ENCODE measurements at places on chromosomes 5 and 9. TPM values are rescaled to one million over a fixed set of nuclear protein-coding genes. Genes with fewer than 3 reads are reported as not detected.
A peak's percentile ranks its signal among the peaks of the same experiment; 100 is the strongest.

GRCh38 chr5:56102889-56103288, 108.1 kb upstream of the IL6ST start:
- DNase-seq: no peak

DNA sequence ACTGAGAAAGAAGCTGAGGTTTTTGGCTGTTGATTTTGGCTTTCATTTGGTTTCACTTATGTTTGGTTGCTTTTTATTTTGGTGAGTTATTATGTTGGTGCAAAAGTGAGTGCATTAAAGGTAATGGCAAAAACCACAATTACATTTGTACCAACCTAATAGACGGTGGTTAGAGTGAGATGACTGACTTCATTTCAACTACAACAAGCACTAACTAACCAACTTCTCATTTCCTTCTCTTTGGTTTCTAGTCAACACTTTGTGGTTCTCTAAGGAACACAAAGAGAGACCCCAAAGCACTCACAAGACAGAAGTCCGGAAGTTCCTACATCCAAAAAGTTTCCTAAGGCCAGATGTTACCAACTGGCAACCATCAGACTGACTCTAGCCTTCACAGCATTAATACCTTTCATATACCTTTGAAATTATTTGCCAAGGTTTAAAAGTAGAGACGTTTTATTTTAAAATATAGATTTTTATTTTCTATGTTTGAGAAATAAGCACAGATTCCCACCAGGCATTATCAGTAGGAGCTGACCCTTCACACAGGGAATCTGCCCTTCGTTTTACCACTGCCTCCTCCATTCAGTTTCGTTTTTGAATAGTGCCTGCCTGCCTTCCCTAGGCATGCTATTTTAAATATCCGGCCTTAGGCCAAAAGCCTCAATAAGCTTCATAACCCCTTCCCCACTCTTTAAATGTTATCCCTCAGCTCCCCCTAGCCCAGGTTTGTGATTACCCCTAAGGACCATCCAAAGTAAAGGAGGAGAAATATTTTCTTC, 301.1 kb upstream of the PTGER4 start:
- DNase-seq: no peak

DNA sequence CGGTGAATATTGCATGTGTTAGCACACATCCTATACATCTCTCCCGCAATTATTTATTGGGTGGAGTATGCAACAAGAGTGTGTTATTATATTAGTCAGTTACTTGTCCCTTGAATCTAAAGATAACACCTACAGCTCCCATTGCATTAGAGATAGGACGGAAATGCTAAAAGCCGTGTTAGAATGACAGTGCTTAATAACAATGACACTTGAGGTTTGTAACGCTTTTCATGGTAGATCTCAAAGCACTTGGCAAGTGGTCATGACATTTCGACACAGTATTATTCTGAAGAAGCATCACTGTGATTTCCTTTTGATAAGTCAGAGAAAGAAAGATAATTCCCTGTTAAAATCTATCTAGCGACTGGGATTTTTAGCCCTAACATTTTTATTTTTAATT, 33.4 kb upstream of the TRIO start:
- no peak for DNase-seq

DNA sequence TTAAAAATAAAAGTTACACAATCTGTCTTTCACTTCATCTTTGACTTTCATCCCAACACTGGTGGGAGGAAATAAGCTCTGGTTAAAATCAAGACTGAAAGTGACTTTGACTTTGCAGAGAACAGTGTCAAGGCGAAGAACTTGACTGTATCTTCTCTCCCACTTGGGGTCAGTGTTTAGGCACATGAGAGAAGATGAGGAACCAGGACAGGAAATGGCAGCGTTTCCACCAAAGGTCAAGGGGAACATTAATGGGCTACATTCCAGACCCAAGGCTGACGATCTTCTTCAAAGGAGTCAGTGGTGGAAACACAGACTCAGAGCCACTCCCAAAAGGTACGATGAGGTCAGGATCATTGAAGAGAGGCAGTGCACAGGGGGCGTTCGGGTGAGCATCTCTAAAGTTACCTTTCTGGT, 409.5 kb downstream of the ARHGEF28 start:
- DNase-seq: no peak

The GALNT12 gene
- total RNA-seq: 11.0 TPM

GRCh38 chr5:62608529-62609511, 30.2 kb downstream of the LRRC70 start:
- DNase-seq: no peak

- no peak for DNase-seq
Measured at GRCh38 chr5:127571314-127572131, 54.1 kb downstream of the PRRC1 start.

GRCh38 chr5:66828548-66829357, 232.6 kb downstream of the MAST4 start:
- peak; percentile 62 for DNase-seq

DNA sequence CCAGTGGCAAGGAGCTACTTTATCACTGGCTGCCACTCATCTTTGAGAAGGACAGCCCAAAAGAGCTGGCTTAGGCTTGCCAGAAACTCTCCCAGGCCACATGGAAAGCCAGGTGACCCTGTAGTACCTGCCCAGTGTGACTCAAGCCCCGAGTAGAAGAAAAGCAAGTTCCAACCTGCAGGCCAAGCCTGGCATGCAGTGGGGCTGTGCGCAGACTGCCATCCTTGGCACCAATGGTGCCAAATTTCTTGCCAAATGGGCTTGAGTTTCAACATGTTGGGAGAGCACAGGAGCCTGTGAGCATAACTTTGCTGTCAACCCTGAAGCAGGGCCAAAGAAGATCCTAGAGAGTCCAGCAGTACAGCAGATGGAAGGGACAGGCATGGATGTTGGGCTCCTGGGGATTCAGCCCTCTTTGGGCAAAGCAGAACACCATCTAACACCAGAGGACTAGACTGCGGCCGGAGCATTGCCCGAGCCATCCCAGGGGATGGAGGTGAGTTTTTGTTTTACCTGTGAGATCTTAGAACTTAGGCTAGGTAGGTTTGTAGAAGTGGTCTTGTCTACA, 27.3 kb upstream of the SHB start:
- DNase-seq: no peak

Data from pancreas (tissue), 10 donors.